Stimulated activated CD4-positive, alpha-beta T cell treated with anti-CD3 and anti-CD28 coated beads, Interleukin-4, amount 100 ng/mL, for 4 hours (primary cell): ENCODE measurements at places on chromosomes 1 and 21.
A peak's percentile ranks its signal among the peaks of the same experiment; 100 is the strongest.

DNA sequence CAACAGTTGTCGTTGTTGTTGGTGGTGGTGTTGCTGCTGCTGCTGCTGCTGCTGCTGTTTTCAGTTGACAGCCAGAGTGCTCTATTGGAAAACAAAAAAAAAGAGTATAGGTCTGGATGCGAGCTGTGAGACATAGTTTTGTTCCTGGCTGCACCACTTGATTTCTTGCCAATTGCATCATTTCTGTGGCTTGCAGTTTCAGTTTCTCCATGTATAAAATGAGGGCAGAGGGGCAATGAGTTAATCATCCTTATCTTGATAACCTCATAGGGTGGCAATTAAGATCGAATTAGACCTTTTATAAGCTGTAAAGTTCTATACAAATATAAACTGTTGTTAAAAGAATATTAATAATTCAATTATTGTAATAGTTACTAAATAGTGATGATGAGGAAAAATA is 156.7 kb downstream of the DMRTA2 start:
- DNase-seq: no peak

DNA sequence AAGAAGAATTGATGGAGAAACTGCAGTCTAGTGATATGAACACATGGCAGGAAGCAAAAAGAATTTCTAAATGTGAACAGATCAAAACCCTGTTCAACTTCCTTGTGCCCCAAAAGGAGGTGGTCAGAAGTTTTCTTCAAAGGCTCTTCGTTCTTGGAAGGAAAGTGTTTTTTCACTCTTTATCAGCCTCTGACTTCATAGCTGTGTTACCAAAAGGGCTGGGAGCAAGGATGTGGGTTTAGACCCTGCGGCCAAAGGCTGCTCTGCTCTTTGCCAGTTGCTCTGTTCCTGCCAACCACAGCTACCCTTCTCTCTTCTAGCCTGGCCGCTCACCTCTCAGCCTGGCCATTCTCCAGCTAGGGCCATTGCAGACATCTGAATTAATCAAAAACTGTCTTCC is 53.8 kb downstream of the PTGER3 start:
- DNase-seq: no peak

DNA sequence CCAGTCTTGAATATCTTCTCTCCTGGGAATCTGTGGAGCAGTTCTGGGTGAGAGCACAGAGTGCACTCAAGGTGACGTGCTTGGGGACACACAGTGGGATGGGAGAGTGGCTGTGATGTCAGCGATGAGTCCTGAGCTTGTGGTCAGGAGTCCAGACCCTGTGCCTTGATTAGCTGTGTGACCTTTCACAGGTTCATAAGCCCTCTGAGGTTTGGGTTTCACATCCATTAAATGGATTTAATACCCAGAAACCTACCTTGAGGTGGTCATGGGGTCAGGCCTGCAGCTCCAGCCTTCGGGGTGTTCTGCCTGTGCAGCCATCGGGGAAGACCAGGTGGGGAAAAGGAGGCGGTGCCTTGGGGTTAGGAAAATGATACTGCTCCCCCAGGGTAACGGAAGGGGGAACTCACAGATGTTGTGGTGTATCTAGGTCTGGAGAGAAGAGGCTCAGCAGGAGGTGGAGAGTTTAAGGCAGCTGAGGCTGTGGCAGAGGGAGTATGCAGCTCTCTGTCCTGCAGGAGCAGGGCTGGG is 38.5 kb upstream of the ETV3 start:
- no peak for DNase-seq

- DNase-seq: no peak
These were observed 22.1 kb downstream of the TMEM63A start for GRCh38 chr1:225860107-225860506.

DNA sequence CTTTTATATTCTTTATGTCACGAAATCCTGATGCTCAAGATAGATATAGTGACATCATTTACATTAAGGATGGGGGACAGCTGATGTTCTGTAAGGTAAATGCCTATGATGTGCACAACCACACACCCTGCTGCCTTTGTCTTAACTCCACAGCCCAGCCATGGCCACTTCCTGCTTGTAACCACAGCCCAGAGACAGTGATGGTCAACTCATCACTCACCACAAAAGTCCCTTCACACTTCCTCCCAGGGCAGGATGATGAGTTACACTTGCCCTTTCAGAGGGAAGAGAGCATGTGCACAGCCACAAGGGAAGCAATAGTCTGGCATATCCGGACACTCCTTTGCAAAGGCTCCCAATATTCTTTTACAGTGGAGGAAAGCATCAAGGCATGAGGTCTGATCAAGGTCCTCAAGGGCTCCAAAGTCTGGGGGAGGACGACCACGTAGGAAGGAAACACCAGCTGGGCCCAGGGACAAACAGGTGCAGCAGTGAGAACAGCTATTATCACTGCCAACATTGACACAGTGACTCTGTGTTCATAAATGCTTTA is 53.8 kb downstream of the PLPP3 start:
- no peak for DNase-seq

GRCh38 chr1:17924578-17924977 is 169.4 kb downstream of the ACTL8 start:
- DNase-seq: no peak

GRCh38 chr1:84037758-84038611 is 39.1 kb upstream of the TTLL7 start:
- DNase-seq: no peak

DNA sequence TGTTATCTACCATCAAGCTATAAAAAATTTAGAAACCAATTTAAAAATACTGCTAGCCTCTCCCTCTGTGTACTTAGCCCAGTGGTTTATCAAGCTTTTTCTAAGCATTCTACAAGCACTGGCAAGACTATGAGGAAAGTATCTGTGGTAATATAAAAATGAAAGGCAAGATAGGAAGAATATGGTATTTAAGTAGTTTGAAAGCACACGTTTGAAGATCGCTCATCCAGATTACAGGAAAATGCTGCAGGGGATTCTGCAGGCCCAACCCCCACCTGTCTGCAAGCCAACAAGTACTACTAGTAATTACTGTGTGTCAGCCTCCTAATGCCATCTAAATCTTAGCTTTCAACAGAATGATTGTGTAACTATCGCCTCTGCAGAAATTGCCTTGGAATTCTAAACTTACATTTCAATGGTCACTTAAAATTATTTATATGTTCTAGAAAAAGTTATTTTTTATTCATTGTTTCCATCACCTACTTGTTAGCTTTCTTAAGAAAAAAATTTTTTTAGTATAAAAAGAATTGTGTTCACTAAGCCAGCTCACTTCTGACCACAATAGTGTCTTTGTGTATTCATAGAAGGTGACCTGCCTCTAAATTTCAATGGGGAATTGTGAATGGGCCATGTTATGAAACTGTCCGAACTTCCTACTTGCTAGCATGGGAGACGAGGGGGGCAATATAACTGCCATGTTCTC is 8.5 kb downstream of the ERRFI1 start:
- no peak for DNase-seq

- DNase-seq: no peak
These were observed 80.4 kb upstream of the EDN2 start for GRCh38 chr1:41564741-41565475.

DNA sequence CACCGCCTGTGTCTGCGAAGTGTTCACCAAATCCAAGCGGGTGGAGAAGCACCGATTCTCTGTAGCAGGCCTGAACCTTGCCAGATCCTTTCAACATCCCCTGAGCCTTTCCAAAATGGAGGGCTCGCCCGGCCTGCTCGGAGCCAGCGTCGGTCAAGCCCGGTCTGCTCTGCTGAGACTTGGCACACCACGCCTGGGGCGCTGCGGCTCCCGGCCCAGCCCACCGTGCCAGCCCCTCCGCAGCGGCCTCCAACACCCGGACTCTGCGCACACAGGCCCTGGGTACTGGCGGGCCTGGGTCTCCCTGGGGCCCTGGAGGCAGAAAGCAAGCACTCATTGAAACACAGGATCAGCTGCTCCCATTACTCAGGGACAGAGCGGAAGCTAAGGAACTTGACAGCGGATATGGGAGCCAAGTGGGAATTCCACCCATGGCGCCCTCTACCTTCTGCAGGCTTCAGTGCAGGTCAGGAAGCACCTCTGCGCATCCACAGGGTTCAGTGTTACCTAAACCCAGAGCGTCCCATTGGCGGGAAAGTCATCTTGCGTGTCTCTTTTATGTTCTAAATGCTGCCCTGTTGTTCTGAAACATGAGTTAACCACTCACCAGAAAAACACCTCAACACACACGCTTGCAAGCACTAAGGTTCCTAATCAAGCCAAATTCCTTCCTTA is 159.9 kb downstream of the ZBTB18 start:
- DNase-seq: no peak

GRCh38 chr1:148160343-148161052 is 8.4 kb upstream of the NBPF11 start:
- DNase-seq: no peak

DNA sequence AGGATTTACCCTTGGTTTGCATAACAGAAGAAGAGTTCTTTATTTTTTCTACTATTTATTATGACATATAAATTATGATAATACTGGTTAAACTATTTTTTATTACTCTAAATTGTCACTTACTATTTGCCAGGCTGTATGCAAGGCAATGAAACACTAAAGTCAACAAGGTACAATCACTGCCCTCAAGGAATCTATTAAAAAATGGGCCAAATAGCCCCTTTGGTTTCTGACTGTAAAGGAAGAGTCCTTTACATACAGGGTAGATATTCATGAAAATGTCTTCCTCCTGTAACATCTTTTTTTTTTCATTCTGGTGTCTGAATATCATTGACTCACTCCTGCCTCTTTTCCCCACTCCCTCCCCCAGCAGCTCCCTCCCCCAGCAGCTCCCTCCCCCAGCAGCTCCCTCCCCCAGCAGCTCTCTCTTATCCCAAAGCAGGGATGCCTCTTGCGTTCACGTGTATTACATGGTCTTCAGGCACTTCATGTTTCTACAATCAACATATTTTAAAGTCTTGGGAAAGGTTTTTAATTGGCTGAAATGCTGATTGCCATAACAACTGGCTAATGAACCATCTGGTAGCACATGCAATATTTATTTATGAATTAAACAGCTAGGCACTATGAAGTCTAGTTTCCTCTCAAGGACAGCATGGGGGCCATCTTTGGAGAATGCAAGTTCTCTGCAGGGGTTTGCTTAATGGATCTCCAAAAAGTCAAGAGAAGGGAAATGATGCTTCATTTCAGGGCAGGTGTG is 400.4 kb upstream of the PLXNA2 start:
- no peak for DNase-seq

DNA sequence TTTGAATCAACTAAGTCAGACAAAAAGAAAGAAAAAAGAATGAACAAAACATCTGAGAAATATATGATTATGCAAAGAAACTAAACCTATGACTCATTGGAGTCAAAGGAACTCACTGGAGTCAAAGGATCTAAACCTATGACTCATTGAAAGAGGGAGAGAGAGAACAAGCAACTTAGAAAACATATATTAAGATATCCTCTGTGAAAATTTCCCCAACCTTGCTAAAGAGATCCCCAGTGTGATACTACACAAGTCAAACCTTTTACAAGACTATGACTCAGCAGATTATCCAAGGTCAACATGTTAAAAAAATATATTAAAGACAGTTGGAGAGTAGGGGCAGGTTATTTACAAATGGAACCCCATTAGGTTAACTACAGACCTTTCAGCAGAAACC is 1538.3 kb downstream of the NCAM2 start:
- no peak for DNase-seq

DNA sequence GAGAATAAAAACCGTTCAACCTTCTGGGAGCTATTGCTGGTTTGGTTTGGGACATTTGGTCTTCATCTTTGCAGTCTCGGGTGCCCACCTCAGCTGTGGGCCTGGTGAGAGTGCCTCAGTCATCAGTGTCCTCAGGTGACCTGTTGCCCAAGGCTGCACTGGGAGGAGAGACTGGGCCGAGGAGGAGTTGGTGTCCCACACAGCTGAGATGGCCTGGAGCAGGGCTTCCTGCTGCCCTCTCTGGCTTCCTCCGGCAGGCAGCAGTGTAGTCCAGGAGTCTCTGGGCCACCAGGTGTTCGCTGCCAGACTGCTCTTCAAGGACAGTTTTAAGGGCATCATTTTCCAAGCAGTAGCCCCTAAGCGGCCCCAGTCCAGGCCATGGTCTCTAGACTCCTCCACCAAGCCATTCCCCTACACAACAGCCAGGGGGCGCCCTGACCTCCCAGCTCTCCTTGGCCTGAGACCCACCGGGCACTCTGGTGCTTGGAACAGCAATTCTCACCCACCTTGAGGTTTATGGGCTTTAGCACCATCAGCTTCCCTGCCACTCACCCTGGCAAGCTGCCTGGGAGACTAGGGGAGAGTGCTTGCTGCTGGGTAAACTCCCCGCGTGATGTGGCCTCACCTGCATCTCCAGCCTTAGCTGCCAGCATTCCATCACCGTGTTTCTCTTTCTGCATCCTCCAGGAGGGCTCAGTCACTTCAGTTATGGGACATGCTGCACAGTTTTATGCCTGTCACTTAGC is 9.1 kb upstream of the SYTL1 start:
- DNase-seq: peak; percentile 49

DNA sequence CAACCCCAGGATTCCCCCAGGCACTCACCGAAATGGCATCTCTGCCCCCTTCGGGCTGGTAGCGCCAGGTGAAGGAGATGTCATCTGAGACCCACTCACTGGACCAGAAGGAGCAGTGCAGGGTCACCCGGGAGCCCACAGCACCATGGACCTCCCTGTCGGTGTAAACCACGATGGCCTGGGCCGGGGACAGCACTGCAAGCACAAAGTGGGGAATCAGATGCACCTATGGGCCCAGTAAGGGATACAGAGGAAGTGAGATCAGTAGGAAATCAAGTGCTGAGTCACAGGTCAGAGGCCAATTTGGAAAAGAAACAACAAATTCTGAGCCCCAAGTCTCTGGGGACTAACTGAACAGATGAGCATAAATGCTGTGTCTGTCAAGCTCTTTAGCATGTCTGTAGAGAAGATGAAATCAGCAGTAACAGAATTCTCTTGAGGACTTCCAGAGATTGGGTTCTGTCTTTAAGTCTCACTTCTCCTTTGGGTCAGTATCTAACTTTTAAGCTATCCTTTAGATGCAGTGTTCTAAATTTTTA is 2.5 kb downstream of the MPZ start:
- no peak for DNase-seq

DNA sequence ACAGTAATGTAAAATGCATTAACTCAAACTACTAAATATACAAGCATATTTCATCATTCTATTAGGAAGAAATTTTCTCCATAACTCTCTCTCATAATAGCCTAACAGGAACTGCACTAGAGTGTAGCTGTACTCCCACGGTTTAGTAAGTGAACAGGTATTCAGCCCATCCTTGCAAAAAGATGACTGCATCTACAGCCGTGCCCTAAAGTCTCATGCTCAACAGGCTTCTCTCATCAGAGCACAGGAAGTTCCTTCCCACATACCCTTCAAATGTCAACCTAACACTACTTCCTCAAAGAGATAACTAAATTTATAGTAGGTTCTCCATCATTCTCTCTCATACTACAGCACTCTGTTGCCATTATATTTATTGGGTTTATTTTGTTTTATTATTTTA is 251.6 kb downstream of the AKT3 start:
- DNase-seq: peak; percentile 50

GRCh38 chr1:194004146-194004545 is 817.7 kb upstream of the B3GALT2 start:
- no peak for DNase-seq
